ENCODE measurements at places on chromosomes 2 and 18.
A peak's percentile ranks its signal among the peaks of the same experiment; 100 is the strongest.

DNA sequence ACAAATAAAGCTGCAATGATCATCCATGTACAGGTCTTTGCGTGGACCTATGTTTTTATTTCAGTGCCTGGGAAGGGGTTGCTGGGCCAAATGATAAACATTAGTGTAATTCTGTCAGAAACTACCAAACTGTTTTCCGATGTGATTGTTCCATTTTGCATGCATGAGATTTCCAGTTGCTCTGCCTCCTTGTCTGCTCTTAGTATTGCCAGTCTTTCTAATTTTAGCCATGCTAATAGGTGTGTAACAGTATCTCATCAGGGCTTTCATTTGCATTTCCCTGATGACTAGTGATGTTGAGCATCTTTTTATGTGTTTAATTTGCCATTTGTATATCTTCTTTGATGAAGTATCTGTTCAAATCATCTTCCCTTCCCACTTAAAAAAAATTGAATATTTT is 67.5 kb downstream of the SP110 start:
- DNase-seq, result no peak

DNA sequence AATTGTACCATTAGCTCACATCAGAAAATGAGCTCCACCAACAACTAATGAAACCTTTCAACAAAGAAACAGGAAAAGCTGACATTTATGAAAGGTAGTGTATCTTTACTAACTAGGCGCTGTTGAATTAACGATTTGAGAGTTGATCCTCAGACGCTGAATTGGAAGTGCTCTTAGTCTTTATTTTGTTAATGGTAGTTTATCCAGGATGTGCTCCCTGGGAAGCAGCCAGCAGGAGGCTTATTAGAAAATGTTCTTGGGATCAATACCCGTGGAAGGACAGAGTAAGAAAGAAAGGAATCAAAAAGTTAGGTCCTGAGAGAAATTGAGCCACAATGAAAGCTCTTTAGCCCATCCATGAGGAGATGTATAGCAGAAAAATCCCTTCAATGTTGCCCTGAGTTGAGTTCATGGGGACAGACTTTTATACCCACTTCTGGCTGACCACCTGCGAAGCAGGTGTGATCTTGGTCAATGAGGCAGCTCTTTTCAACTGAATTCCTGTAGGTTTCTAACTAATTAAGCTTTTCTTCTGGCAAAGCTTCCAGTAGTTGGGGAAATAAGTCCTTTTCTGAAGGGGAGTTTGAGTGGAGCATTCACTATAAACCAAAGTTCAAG is 492.6 kb upstream of the REG3G start:
- DNase-seq, result no peak

DNA sequence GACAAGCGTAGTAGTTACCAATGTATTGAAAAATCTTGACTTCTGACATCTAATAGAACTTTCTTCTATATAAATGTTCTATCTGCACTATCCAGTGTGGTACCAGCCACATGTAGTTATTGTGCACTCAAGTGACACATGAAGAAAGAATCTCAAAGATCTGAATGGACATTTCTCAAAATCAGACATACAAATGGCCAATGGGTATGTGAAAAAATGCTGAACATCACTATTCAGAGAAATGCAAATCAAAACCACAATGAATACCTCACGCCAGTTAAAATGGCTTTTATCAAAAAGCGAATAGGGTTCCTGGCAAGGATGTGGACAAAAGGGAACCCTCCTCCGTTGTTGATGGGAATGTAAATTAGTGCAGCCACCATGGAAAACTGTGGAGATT is 37.5 kb upstream of the SMCHD1 start:
- DNase-seq, result no peak

DNA sequence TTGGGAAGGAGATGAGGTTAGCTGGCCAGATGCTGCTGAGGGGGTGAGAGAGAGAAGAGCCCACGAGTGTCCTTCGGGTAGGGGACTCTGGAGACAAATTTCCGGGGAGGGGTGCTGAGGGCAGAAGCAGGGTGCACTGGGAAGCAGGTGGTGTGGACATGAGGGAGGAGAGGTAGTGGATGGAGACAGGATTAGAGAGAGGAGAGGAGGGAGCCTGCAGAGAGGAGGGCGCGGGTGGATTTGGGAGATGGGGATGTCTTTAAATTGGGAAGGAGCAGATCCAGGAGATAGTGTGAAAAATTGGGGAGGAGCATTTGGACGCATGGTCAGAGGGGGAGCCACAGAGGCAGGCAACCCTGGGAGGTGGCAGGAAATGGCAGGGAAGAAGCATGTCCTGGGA is 154.7 kb downstream of the DYSF start:
- no peak for DNase-seq

GRCh38 chr18:52319424-52319983 is 20.5 kb upstream of the DCC start:
- no peak for DNase-seq

- no peak for DNase-seq
Measured at GRCh38 chr2:157085522-157085921, 172.0 kb upstream of the GALNT5 start.

- peak; percentile 33 for DNase-seq
Measured at GRCh38 chr18:2515908-2516625, 55.2 kb downstream of the METTL4 start.

DNA sequence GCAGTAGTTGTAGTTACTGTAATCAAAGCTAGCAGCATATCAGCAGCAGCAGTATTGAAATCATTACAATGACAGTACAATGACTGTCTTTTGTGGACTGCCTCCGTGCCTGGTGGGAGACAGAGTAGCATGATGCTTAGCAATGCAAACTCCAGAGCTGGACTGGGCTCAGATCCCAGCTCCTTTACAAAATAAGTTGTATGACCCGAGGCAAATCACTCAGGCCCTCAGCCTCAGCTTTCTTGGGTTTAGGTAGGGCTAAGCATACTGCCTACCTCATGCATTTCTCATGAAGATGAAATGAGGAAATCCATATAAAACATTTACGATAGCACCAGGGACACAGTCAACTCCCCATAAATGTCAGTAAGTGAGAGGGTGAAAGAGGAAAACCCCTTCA is 170.7 kb downstream of the TTC32 start:
- DNase-seq, result no peak

- no peak for DNase-seq
Measured at GRCh38 chr2:7523481-7524120, 606.4 kb downstream of the RNF144A start.

DNA sequence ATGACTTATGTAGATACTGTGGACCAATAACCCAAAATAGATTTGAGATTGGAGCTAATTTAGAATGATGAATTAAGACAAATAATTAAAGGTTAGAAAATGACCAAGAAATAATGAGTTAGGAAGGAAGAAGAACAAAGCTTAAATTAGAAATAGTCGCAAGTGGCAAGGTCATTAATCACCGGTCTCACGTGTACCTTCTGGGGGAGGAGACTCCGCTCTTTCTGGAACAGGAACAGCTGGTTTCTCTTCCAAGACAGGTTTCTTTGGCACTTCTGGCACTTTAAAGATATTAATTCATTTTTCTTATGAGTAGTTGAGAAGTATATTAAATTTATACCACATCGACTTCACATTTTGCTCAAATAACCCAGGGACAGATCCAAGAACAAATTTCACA is 156.7 kb downstream of the TTN start:
- no peak for DNase-seq

DNA sequence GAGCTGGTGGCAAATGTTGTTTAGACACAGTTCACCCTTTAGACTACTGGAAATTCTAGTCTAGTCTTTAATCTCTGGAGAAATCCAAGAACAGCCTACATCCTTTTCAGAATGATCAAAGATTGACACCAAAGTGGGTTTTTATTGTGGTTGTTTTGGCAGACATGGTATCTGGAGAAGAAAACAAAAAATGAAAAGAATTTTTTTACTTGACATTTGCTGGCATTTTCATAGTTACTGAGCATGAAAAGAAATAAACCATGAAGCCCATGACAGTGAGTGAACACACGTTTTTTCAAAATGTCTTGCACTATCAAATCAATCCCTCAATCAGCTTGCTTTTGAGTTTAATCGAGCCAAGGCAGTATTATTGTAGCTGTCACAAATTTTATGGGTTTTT is 125.3 kb downstream of the CCBE1 start:
- DNase-seq, result no peak

DNA sequence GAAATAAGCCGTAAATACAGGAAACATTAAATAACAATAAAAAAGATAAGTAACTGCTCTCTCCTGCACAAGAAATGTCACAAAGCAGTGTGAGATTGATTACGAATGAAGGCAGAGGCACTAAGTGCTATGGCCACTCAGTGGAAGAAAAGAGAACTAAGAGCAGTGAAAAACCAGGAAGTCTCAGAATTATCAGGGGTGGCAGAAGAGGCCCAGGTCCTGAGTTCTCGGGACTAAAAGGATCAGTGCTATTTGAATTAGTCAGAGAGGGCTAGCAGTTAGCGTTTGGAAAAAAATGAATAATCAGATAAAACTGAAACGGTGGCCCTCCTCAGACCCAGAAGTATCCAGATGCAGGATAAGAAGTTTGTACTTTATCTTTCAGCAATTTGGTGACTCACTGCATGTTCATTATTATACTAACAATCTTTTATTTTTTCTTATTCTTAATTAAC is 367.1 kb downstream of the ZEB2 start:
- peak; percentile 91 for DNase-seq

GRCh38 chr2:127024769-127025358 is 82.1 kb downstream of the BIN1 start:
- DNase-seq, result no peak

DNA sequence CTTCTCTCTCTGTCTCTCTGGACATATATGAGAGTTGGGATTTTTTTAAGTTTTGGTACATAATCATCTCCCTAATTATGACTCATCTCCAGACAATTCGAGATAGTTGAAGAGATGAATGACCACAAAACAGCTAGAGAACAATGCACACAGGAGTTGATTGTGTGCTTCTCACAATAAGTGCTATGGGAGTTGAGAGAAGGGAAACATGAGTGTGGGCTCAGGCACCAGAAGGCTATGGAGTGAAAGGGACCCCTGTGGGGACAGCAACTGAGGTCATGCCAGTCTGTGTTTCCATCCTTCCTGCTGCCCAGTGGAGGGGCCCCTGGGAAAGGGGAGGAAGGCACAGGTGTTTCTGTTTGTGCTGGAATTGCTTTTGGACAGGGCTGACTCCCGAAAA is 6.5 kb upstream of the YWHAQ start:
- DNase-seq, result peak; percentile 30

- DNase-seq, result peak; percentile 44
Measured at GRCh38 chr2:149573760-149574159, 13.8 kb downstream of the MMADHC start.

DNA sequence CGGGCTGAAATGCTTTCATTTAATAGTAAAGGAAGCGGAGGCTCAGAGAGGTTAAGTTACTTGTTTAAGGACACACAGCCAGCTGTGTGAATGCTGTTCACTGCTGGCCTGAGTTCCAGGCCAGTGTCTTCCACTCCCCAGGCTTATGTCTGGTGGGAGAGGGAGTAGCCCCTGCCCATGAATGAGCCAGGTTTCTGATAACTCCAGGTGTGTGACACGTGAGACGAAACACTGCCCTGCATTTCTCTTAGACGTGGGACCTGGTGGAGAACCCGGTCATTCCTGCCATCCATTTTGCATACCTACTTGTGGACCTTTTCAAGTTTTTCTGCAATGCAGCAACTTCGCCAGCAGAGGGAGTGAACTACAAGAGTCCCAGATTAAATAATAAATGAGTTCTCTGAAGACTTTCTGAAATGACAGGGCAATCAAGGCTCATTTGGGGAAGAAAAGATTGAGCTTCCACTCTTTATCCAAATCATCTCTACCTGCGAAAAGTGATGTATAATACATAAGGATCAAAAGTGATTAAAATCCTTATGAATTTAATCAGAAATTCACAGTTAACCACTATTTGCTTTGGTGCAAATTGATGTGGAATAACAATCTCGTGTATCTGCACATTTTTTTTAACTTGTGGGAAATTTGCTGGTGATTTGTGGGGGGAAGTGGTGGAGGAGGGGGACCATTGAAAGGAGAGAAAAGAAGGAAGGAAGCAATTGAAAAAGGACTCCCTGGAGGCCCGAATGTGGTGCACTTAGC is 79.4 kb upstream of the ASB18 start:
- peak; percentile 82 for DNase-seq

- DNase-seq, result no peak
Measured at GRCh38 chr2:191100216-191100615, 50.6 kb downstream of the STAT4 start.

DNA sequence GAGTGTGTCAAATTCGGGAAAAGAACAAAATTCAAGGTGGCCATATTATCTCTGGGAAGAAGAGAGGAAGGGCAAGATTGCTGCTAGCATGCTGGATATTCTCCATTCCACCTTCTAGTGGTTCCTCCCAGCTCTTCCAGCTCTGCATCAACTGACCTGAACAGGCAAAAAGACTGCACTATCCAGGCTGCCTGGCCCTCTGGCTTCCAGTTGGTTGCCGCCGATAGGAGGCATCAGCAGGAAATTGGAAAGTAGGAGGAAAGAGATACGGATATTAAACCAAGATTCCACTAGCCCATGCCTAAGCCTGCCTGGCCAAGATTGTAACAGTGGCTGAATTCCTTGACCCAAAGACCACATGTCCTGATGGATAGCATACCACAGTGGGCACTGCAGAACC is 1.7 kb upstream of the RTTN start:
- no peak for DNase-seq

DNA sequence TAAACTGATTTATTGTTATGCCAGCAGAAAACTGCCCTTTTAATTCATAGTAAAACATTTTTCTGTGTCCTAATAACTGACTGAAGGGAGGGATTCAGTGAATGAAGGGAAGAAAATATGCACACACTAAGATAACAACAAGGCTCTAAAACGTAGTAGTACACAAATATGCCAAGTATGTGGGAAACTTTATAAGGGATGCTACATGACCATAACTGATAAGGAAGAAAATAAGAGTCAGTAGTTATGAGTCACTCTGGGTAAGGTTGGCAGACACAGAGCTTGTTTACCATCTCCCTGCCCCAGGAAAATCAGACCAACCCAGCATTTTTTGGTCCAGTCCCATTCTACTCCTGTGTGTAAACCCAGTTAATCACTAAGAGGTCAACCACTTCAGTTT is 124.2 kb downstream of the RPRM start:
- DNase-seq, result no peak
